Activated T-helper 9 cell treated with anti-CD3 and anti-CD28 coated beads, Interleukin-2, amount 50 U/mL, for 16 hours (primary cell): ENCODE measurements at places on chromosomes 16 and 17.

GRCh38 chr17:28204751-28205150, 114.2 kb upstream of the TMEM97 start:
- DNase-seq, result no peak

GRCh38 chr16:21589551-21589950, 9.8 kb upstream of the METTL9 start:
- no peak for DNase-seq

GRCh38 chr16:1963806-1964505, 670 bp downstream of the RPS2 start:
- no peak for DNase-seq

DNA sequence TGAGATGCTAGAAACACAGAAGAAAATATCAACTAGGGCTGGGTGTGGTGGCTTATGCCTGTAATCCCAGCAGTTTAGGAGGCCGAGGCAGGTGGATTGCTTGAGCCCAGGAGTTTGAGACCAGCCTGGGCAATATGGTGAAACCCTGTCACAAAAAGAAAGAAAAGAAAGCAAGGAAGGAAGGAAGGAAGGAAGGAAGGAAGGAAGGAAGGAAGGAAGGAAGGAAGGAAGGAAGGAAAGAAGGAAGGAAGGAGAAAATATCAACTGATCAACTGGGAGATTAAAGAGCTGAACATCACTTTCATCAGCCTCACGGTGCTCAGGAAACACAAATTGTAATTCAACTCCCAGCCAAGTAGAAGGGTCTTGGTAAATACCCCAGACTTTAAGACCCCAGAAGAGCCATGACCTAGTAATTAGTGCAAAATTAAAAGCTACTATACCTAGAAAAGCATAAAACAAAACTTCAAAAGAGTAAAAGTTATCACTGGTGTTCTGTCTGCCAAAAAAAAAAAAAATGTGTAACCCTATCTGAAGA, 27.8 kb upstream of the SLFN13 start:
- no peak for DNase-seq

DNA sequence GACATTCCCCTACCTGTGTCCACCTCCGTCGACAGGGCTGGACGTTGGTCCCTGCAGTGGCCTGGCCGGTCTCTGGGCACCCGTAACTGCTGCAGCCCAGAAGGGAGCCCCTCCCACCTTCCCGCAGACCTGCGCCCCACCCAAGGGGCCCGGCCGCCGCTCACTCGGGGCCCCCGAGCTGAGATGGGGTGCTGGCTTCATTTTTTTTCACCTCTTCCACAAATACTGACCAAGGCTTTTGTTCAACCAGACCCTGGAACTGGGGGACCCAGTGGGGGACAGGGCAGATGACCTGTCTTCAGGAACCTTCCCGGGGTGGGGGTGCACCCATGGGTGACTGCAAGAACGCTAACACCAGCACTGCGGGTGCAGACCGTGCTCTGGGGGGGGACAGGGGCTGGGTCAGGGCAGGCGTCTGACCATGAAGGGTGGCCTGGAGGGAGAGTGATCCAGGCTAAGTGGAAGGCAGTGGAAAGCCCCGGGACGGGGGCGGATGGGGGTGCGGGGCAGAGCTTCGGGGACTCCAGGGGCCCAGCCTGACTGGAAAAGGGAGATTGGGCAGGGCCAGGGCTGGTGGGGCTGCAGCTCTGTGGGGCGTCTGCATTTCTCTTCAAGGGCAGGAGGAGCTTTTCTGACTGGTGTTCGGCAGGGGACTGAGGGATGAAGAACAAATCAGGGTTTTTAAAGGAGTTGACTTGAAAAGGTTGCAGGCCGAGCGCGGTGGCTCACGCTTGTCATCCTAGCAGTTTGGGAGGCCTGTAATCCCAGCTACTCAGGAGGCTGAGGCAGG, 42.3 kb downstream of the SLC7A5 start:
- DNase-seq, result no peak

GRCh38 chr17:13477180-13477611, 124.5 kb downstream of the HS3ST3A1 start:
- no peak for DNase-seq

DNA sequence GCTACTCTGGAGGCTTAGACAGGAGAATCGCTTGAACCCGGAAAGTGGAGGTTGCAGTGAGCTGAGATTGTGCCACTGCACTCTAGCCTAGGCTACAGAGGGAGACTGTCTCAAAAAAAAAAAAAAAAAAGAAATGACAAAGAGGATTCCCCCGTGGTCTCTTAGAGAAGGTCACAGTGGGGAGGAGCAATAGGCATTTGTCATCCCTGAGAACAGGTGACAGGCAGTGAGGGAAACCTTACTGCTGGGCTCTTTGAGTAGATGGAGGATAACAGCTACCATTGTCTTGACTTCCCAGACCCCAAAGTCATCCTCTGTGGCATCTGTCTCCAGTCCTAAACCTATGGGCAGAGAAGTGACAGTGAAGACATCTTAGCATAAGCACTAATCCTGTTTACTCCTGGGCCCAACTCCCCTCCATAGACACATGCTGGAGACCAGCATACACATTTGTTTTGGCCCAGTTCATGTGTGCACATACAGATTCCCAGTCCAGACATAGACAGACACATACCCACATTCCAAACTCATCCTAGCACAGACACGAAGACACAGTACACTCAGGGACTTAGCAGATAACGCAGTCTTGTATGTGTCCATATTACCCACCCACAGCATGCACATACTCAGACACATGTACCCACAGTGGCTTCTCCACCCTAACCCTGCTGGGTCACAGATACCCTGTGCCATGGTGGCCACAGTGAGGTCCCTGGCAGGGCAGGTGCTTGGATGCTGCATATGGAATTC, 2.7 kb downstream of the ESRP2 start:
- DNase-seq, result no peak

- no peak for DNase-seq
Measured at GRCh38 chr16:80208015-80208414, 332.8 kb upstream of the DYNLRB2 start.
